PC-9 (cell line): ENCODE measurements at places on chromosomes 2 and 18.

- no peak for DNase-seq
These were observed 984 bp upstream of the MSH2 start for GRCh38 chr2:47401789-47402554.

DNA sequence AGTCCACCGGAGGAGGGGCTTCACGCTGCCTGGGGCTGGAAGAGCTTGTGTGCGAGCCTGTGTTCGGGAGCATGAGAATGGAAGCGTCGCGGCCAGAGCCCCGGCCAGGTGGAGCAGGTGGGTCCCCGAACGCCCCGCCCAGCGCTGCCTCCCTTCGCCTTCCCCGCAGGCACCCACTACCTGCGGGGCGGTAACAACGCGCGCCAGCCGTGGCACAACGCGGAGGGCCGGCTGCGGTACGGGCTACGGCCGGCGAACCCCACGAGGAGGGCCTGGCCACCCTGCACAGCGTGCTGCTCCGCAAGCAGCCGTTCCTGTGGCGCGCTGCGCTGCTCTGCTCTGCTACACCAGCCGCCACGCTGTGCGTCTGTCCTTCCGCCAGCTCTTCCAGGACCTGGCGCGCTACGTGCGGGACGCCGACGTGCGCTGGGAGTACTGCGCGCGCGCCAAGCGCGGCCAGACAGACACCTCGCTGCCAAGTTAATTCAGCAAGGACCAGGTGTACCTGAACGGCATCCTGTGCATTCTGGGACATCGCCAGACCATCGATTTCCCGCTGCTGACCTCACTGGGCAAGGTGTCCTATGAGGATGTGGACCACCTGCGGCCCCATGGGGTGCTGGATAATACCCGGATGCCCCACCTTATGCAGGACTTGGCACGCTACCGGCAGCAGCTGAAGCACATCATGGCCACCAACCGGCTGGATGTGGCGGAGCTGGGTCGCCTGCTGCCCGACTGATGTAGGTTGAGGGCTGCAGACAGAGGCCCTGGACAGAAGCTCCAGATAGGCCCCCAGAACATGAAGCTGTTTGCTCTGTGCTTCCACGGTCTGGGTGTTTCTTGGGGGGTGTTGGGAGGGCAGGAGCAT lies 200.6 kb downstream of the NAPG start:
- no peak for DNase-seq

DNA sequence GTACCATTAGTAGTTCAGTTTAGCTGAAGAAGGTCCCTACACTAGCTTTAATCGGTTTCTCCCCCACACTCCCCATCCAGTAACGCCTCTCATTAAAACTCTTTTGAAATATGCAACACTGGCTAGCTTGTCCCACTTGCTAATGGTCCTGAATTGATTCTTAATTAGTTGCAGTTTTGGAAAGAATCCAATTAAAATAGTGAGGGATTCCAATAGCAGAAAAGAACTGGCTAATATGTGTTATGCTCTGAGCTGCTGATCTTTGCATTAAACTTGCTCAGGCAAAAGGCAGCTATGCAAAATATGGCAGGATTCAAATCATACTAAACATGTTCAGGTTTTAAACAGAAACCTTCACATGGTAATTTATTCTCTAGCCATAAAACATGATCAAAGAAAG lies 252.5 kb upstream of the HNRNPA3 start:
- no peak for DNase-seq

DNA sequence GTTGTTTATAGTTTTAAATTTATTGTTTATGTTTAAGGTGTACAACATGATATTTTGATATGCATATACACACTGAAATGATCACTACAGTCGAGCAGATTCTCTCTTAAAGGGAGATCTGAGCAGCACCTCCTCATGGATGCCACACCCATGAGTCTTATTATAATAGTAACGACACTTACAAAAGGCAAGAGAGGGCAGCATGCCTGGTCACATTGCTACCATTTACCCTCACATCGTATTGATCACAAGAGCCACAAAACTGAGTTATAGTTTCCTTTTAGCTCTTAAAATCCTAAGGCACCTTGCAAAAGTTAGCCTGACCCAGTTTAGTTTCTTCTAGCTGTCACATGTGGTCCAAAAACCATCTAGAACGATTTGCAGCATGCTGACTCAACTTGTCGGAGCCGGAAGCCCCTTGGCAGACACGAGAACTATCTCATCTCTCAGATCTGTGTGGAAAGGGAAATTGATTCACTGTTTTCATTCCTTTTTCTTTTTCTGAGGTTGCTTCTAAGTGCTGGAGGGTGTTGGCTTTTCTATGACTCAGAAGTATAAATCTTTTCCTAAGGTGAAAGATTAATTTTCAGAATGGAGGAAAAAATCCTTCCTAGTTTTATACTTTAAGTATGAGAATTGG lies 85.3 kb downstream of the CDC42EP3 start:
- peak; percentile 43 for DNase-seq

GRCh38 chr2:129379411-129379810 lies 600.1 kb upstream of the RAB6C start:
- DNase-seq = no peak

DNA sequence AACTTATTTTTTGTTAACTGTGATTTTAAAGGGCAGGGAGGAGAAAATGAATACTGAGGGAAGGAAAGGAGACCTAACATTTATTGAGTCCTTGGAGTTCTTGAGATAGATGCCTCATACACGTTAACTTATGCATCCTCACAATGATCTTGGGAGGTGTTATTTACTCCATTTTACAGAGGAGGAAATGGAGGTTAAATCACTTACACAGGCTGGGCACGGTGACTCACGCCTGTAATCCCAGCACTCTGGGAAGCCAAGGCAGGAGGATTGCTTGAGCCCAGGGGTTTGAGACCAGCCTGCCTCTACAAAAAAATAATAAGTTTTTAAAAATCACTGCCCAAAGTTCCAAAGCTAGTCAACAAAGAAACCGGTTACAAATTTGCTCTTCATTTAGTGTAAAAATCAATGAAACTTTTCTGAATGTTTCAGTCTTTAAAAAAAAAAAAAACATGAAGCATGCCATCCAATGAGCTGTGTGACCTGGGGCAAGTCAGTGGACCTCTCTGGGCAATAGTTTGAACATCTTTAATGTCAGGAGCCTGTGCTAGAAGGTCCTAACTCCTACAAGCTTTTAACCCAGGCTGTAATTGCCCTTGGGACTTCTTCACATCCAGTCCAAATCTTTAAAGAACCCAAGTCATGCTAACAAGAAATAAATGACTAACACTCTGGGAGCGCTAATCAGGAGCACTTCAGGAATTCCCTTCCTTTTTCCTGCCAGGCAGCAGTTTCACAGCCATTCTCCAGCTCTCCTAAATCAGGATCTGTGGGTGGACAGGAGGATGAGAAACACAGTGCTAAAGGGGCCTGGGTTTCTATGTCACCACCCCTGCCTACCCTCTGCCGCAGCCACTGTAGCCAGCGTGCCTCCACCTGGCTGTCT lies 176.4 kb downstream of the TMEM247 start:
- no peak for DNase-seq

- no peak for DNase-seq
These were observed 670.4 kb downstream of the KCNJ3 start for GRCh38 chr2:155368934-155369333.

DNA sequence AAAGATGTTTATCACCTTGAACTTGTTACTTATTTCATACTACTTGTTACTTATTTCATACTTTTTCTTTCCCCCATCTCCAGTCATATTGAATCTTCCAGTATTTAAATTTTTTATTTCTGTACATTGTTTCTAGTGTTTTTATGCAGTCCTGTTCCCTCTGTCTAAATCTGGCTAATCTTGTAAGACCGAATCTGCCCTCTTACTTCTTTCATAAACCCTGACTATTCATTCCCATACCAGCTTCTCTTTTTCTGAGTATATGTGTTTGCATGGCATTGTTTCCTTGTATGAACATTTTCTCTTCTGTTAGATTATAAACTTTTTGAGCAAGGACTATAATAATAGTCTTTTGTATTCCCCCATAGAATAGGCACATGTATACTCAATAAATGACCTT lies 131.7 kb downstream of the TAF4B start:
- DNase-seq = no peak

GRCh38 chr2:44840503-44840850 lies 101.0 kb upstream of the SIX3 start:
- DNase-seq = no peak

- DNase-seq = no peak
These were observed 33.9 kb downstream of the FANCL start for GRCh38 chr2:58207189-58207588.

- no peak for DNase-seq
These were observed 14.2 kb downstream of the EHD3 start for GRCh38 chr2:31248139-31248538.

DNA sequence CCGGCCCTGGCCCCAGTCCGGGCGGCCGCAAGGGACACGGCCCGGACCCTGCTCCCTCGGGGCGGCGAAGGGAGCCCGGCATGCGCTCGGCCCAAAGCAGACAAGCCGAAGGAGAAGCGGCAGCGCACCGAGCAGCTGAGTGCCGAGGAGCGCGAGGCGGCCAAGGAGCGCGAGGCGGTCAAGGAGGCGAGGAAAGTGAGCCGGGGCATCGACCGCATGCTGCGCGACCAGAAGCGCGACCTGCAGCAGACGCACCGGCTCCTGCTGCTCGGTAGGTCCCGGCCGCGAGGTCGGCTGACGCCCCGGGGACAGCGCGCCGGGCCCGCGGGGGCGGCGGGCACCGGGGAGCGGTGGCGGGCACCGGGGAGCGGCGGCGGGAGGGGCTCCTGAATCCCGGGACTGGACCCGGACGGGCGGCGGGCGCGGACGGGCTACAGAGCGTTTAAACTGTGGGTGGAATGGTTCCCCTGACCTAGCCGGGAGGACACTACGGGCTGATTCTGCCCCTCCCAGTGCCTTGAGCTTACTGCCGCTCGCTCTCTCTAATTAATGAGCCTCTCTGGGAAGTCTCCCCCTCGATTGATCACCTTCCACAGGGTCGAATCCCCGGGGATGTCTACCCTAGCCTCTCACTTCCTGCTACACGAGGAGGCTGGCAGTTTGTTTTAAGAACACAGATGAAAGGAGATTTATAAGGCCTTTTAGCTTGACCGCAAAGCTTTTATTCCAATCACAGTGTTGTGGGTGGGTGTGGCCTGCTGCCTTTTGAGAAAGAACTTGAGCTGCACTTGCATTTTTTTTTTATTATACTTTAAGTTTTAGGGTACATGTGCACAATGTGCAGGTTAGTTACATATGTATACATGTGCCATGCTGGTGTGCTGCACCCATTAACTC lies 853 bp downstream of the GNAL start:
- DNase-seq = no peak

GRCh38 chr2:7379799-7380198 lies 462.6 kb downstream of the RNF144A start:
- no peak for DNase-seq

DNA sequence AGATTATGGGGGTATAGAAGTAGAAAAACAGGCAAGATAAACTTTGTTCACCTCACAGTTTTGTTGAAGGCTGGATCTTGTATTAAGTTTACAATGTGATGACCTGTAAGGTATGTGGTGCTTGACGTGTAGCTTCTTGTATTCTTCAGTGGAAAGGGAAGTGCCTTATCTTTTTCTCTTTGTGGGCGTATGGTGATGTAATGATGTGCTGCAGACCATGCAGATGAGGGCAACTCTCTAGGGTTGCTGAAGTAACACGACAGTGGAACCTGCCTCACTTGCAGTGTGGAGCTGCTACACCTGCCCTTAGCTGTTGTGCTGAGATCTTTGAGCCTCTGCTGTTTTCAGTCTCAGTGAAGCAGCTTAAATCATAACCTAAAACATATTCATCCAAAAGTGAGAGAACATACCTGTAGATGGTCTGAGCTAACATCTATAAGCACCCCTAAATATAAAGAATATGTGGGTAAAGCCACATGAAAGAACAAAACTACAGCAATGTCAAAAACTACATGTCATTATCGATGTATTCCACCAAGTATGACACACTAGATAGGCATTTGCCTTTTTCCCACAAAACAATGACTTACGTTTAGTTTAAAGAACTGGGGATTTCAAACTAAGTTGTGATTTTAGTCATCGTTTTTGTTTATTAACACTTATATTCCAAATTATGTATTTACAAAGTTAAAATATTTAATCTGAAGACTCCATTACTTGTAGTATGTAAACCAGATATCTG lies 1144.1 kb downstream of the CNTNAP5 start:
- no peak for DNase-seq

- peak; percentile 56 for DNase-seq
These were observed 27.6 kb downstream of the CELF4 start for GRCh38 chr18:37537868-37538525.

- no peak for DNase-seq
These were observed 104.3 kb downstream of the MYO5B start for GRCh38 chr18:50090370-50091312.

- DNase-seq = no peak
These were observed 6.2 kb downstream of the APOB start for GRCh38 chr2:21037671-21038108.

GRCh38 chr2:179746981-179747380 lies 114.4 kb downstream of the ZNF385B start:
- no peak for DNase-seq

GRCh38 chr2:183872131-183872530 lies 726.2 kb upstream of the ZNF804A start:
- DNase-seq = no peak

DNA sequence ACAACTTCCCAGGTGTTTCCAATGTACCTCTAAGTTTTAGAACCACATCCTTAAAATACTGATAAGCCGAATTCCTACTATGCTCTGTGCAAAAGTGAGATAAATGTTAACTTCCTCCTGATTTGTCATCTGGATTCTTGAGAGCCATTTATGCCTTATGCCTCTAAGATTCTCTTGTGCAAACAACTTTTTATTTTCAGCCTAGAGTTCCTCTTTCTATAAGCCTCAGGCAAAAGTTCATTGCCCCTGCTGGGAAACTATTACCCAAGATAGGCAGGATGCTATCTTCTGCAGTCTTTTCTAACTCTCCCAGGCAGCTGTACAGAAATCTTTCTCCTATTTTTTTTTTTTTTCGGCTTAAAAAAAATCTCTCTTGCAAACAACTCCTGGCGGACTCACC lies 216.1 kb downstream of the KCNJ3 start:
- no peak for DNase-seq

- DNase-seq = no peak
These were observed 39.6 kb downstream of the LCLAT1 start for GRCh38 chr2:30486655-30487054.

DNA sequence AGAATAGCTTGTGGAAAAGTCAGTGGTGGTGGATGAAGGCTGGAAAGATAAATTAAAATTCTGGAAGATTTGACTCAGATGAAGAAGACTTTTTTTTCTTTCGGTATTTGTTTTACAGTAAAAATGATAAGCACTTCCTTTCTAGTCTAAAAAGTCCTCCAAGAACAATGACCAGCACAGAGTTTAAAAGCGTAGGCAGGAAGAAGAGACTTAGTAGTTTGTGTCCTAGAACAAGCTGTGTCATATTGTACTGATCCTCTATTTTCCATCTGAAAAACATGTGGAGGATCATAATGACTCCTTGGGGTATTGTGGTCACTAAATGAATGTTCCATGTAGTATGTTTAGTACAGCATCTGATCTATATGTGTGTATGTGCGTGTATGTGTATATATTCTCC lies 132.4 kb upstream of the FSHR start:
- no peak for DNase-seq

DNA sequence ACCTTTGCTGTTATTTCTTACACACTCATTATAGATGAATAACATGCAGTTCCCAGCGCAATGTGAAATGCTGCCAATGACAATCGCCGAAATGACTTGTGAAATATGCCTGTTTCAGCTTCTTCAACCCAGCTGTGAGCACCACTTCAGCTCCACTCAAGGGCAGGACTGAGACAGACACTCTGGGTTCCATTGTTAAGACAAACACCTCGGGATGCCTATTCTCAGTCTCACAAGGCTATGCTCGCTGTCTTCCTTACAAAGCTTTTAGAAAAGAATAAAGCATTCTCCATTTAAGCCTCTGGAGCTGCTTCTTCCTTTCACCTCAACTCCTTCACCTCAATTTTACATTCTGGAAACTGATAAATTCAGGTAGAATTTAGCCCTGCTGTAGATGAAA lies 4.2 kb downstream of the CBLN2 start:
- DNase-seq = no peak
